GM12891 (cell line): ENCODE measurements at places on chromosomes 4 and X.

- no peak for DNase-seq
These were observed 659.3 kb upstream of the SLIT2 start for GRCh38 chr4:19592391-19592790.

- DNase-seq: no peak
These were observed 56.4 kb downstream of the SPCS3 start for GRCh38 chr4:176376032-176376614.

DNA sequence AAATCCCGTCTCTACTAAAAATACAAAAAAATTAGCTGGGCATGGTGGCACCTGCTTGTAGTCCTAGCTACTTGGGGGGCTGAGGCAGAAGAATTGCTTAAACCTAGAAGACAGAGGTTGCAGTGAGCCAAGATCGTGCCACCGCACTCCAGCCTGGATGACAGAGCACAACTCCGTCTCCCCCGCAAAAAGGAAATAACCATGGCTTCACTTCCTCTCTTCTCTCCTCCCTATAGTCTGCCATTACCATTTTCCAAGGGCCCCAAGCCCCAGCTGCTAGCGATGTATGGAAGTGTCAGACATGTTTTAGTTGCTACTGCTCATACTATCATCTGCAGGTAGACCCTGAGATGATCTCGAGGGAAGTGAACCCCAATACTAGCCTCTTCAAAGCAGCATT lies 177.3 kb upstream of the FAM9B start:
- DNase-seq: no peak

DNA sequence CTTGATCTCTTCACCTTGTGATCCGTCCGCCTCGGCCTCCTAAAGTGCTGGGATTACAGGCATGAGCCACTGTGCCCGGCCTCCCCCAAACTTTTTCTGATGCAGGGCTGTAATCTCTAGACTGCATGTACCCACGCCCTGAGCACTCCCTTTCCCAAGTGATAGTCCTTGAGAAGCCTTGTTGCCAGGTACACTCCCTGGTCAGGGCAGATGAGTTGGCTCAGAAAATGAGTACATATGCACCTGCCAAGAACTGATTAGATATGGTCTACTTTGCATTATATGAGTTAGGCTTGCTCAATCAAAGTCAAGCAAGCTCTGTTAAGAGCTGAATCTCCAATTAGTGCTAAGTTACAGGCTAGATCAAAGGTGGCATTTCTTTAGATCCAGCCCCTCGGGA lies 20.3 kb downstream of the APOO start:
- DNase-seq: no peak

- no peak for DNase-seq
These were observed 42.4 kb downstream of the CD99L2 start for GRCh38 chrX:150856101-150856500.

DNA sequence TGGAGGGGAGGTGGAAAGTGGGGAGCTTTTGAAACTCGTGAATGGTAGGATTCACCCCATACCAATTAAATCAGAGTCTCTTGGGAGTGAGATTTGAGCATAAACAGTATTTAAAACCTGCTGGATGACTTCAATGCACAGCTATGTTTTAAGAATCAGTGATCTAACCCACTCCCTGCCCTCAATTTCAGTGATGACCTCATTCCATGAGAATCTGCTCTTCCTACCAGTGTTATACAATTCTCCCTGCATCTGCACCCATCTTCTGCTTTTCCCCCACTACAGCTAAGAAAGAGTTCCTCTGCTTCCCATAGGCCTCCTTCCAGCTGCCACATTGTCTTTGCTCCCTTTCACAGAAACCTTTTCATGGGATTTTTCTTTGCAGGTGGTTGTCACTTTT lies 18.3 kb upstream of the H2AZ1 start:
- DNase-seq: no peak

DNA sequence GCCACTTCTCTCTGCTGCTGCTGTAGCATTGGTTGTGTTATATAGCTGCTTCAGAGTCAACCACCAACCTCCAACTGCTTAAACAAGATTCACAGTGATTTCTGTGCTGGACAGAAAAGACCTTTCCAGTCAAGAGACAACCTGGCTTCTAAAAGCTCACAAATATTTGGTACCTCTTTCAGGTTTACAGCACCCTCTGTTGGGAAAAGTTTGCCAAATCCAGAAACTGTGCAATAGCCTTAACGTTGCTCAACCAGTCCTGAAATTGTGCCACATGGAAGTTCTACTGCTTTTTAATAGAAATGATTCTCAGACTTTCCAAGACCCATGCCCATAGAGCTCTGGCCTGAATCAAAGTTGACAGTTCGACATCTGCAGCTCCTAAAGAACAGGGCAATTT lies 842.1 kb upstream of the HTR2C start:
- DNase-seq: no peak

DNA sequence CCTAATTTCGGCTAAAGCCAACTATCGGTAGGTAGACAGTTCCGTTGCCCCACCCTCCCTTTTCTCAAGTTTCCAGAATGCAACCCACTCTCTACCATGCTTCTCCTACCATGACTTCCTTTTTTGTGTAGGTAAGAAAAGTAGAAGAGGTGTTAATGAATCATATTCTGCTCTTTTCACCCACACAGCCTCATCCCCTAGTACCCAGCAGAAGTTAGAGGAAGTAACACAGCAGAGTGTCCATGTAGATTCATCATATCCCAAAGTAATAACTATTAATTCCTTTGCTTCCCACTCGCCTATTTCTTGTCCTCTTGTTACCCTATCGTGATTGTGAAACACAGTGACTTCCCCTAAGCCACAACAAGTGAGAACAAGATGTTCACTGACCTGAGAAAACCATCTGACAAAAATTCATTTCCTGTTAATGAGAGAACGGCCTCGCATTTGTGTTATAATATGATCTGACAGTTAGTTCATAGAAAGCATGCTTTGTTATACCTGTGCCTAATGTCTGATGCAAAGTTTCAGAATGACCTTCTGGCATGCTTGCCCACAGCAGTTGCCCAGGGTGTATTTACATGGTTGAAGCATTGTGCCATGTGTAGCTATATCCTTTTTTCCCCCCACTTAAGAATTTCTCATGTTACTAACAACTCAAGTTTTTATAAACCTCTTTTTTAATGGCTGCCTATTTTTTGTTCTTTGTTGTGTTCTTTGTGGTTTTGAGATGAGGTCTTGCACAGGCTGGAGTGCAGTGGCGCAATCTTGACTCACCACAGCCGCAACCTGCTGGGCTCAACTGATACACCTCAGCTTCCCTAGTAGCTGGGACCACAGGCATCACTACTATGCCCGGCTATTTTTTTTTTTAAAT lies 185.6 kb downstream of the RAP1GDS1 start:
- no peak for DNase-seq
